CD4-positive, alpha-beta T cell treated with Interleukin-21 for 1 hour (primary cell): ENCODE measurements at places on chromosomes 12 and 14.

- no peak for DNase-seq
These were observed 7.1 kb downstream of the RAPGEF3 start for GRCh38 chr12:47751561-47751960.

GRCh38 chr14:93113678-93114067 is 2.1 kb downstream of the ITPK1 start:
- DNase-seq: no peak

DNA sequence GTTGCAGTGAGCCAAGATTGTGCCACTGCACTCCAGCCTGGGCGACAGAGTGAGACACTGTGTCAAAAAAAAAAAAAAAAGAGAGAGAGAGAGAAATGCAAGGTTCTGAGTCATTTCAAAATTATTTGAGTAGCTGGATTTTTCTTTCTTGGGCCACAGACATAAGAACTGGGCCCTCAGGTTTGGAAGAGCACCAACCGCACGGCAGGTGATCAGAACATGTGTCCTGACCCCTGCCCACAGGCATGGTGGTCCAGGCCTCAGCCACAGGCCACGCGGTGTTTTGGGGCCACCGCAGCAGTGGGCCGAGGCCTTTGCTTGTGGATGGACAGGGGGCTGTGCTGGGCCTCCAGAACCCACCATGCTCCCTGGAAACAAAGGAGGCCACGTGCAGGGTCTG is 126.7 kb downstream of the CALM1 start:
- no peak for DNase-seq

DNA sequence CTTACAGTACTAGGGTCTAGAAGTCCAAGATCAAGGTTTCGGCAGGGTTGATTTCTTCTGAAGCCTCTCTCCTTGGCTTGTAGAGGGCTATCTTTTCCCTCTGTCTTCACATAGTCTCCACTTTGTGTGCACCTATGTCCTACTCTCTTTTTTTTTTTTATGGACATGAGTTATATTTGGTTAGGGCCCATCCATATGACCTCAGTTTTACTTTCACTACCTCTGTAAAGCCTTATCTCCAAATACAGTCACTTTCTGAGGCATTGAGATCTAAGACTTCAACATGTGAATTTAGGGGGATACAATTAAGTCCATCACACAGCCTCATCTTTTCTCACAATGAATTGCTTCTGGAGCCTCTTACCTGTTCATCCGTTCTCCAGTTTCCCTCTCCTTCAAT is 5.9 kb upstream of the SPTB start:
- DNase-seq: no peak

GRCh38 chr14:97319691-97320090 is 522.5 kb downstream of the VRK1 start:
- DNase-seq: no peak

DNA sequence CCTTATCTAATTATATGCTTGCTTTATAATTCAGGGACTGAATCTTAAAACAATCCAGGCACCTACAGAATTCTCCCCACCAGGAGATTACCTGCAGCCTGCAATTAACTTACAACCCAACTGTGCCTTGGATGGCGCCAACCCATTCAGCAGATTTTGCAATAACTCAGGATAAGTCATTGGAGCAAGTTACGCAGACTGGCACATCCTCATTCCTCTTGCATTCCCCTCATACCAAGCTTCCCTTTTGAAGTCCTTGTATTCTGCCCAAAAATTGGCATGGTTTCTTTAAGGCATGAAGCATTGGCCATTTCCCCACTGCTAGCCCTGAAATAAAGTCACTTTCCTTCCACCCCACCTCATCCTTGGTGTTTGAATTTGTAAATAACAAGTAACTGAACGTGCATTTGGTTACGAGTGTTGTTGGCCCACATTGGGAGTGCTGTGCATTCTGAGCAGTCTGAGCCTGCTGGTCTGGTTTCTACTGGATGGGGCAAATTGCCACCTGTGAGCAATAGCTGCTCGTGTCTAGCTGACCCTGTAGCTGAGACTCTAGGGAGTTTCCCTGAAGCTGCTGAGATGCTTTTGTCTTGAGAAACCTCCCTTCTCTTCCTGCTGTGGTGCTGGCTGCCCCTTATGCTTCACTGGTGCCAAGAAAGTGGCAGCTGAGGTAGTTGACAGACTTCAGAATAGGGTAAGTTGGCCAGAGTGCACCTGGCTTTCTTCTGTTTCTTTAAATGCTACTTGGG is 99.2 kb upstream of the SCAF11 start:
- DNase-seq: no peak

DNA sequence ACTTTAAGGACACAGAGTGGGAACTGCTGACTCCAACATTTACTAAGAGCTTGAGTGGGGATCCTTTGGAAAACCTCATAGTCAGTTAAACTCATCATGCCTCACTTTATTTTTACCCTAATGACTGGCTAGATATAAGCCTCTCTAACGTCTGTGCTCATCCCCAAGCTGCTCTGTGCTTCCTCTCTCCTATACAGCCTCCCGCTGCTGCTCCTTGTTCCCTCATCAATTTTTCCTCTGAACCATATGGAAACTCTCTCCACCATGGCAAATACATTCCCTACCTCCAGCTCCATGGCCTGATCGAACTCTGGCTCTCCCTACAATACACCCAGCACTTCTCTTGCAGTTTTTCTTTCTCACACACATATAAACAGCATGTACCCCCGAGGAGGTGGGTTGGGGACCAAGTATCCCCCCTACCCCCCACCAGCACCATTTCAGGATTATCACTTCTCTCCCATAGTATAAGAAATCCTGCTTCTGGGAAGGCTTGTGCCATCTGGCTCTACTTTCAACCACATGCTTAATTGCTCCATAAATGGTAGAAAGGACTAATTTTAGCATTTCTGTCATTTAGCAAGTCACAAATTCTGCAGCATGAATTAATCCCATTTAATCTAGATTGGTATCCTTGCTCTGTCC is 39.2 kb upstream of the DYRK2 start:
- DNase-seq: no peak

DNA sequence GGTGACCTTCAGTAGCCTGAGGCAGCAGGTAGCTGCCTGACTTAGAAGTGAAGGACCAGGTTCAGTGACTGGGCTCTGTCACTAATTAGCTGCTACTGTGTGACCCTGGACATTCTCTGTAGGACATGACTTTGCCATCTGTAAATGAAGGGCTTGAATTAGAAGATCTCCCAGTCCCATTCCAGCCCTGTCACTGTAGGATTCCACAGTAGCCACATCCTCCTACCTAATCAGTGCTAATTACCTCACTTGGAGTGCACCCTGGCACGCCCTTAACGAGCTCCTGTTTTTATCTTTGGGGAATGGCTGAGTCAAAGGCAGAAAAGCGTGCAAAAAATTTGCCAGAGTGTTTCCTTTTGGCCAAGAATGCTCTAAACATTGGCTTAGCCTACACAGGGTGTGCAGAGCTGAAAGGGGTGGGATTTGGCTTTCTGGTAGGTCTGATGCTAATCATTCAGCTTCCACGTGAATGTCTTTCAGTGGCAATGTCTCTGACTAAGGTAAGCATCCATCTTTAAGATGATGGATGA is 6.8 kb downstream of the NTF3 start:
- DNase-seq: no peak

GRCh38 chr12:29691161-29691854 is 92.4 kb downstream of the TMTC1 start:
- no peak for DNase-seq

- no peak for DNase-seq
These were observed 707.8 kb downstream of the FLRT2 start for GRCh38 chr14:86237733-86238132.

- peak; percentile 25 for DNase-seq
These were observed 2.0 kb downstream of the DYRK2 start for GRCh38 chr12:67650388-67651131.

DNA sequence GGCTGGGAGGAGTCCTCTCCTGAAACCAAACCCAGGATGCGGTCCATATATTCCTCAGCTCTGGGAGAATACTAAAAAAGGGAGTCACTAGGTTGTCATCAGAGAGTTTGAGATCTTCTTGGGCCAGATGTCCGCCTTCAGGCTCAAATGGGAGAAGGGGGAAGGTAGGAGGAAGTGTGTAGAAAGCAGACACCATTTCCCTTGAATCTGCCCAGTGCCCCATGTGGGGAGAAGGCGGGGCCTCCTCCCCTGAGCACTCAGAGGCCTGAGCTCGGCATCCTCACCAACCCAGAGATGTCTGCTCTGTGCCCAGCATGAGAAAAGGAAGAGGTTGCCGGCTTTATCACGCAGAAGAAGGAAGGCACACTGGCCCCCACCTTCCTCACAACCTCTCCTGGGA is 37.3 kb downstream of the LTBP2 start:
- no peak for DNase-seq

DNA sequence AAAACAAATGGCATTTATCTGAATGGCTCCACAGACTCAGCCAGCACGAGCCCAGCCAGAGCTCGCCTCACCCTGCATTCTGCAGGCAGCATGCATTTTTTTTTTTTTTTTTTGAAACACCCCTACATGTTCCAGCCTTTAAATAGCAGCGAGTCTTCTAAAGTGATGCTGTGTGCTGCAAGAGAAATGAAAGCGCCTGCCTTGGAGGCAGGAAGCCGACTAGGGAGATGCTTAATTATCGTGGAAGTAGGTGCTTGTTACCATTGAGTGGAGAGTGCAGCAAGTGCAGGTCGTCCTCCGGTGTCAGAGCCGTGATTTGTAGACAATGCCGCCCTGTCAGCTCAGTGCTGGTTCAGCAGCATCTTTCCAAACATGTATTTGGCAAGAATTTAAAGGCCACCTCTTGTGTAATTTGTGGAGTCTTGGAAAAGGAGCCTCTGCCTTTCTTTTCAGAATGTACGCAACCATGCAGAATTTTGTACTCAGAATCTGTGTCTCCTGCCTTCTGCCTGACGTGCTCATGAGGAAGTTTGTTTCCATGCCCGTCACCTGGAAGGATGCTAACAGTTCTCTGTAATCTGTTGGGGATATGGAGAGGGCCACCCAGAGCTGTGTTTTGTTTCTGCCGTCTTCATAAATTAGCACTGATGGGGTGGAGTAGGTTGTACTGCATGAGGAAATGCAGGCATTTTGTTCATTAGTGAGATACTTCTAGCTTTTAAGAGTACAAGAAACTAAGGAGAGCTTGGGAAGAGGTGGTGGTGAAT is 345.9 kb upstream of the RGS6 start:
- DNase-seq: no peak

DNA sequence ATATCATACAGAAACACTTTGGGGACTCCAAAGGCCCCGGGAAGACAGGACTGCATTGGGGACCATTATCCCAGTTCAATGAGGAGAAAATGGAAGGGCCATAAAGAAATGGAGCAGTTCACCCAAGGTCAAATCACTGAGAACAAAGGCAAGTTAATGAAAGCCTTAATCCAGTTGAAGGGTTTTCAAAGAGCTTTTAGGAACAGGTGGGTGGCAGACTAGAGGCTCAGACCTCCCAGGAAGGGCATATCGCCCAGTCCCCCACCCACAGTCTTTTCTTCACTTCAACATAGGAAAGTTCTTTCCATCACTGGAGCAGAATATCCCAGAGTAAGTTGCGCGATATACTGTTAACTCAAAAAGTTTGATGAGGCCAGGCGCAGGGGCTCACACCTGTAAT is 136.1 kb upstream of the CCND2 start:
- no peak for DNase-seq

DNA sequence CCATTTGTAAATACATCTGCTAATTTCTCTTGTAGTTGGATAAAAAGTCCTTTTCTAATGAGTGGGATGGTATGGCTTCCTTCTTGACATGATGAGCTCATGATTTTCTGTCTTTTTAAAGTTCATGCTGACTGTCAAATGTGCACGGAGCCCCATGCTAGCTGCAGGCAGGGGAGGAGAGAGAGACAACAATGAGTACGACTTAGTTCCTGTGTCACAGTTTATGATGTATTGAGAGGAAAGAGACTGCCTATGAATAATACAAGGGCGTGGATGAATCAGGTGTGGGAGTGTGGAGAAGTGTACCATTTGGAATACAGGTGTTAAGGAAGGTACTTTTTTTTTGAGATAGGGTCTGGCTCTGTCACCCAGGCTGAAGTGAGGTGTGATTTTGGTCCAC is 10.7 kb upstream of the TBC1D30 start:
- no peak for DNase-seq

DNA sequence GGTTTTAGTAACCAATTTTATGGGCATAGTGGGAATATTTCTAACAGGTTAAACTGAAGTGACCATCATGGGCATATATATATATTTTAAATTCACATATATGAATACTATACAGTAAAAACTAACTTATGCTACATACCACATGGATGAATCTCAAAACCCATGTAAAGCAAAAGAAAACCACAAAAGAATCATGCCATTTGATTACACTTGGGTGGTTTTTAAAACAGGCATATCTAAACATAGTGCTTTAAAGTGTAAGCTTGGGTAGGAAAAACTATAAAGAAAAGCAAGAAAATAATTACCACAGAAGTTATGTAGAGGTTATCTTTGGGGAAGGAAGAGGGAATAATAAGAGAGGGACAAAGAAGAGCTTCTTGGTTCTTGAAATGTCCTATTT is 326.1 kb downstream of the NAV3 start:
- no peak for DNase-seq

GRCh38 chr12:115382681-115383080 is 698.7 kb upstream of the TBX3 start:
- no peak for DNase-seq

GRCh38 chr12:42364692-42365091 is 38.7 kb downstream of the PPHLN1 start:
- no peak for DNase-seq

GRCh38 chr12:97960225-97960624 is 497.6 kb downstream of the RMST start:
- no peak for DNase-seq

GRCh38 chr14:59830338-59830734 is 40.2 kb downstream of the RTN1 start:
- no peak for DNase-seq

GRCh38 chr14:59897757-59898383 is 22.1 kb upstream of the LRRC9 start:
- no peak for DNase-seq

- DNase-seq: no peak
These were observed 94.5 kb downstream of the OTOGL start for GRCh38 chr12:80193865-80194264.

- DNase-seq: no peak
These were observed 1.6 kb upstream of the CELA1 start for GRCh38 chr12:51348116-51348515.

- DNase-seq: no peak
These were observed 4.3 kb downstream of the HHIPL1 start for GRCh38 chr14:99649219-99649618.

GRCh38 chr12:5187136-5187535 is 143.5 kb downstream of the KCNA5 start:
- no peak for DNase-seq
